ENCODE measurements at places on chromosomes 7 and 10.

DNA sequence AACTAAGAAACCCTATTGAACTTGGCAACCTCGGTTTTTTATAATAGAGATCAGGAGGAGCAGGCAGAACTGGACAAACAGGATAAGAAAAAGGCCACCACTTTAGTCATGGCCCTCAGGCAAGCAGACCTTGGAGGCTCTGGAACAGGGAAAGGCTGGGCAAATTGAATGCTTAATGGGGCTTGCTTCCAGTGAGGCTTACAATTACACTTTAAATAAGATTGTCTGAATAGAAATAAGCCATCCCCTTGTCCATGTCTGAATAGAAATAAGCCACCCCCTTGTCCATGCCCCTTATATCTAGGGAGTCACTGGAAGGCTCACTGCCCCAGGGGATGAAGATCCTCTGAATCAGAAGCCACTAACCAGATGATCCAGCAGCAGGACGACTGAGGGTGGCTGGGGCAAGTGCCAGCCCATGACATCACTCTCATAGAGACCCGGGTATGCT, 40.6 kb downstream of the AKR1B15 start:
- DNase-seq: no peak

- DNase-seq: no peak
Measured at GRCh38 chr10:34884272-34884952, 69.3 kb upstream of the PARD3 start.

- DNase-seq: peak; percentile 76
Measured at GRCh38 chr7:28329661-28330363, 82.5 kb upstream of the CREB5 start.

- no peak for DNase-seq
Measured at GRCh38 chr7:130909881-130910672, 176.1 kb upstream of the KLF14 start.
